ENCODE measurements at places on chromosomes 5 and 9.

- no peak for DNase-seq
These were observed at the start of gene PCDHA11 for GRCh38 chr5:140868721-140869554. Gene PCDHA11 (plus strand): TSS chr5:140868957. CDS start chr5:140869104, 147 bp downstream.

- no peak for DNase-seq
These were observed 171.9 kb downstream of the ZNF462 start for GRCh38 chr9:107034831-107035230.

DNA sequence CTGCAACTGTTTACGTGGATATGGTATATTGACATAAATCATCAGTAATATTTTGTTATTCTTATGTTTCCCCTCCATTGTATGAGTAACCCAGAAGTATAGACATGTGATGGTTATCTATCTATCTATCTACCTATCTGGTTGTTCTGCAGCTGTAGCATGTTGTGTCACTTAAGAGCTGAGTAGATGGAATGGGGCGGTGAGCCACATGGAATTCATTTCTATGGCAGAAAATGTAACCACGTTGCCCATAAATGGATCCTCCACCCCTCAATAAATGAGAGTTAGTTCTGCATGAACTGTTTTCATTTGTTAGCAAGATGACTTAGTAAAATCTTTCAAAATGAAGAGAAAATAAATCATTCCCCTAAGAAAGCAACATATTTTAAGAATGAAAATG lies 553.2 kb downstream of the MAT2B start:
- DNase-seq: no peak

DNA sequence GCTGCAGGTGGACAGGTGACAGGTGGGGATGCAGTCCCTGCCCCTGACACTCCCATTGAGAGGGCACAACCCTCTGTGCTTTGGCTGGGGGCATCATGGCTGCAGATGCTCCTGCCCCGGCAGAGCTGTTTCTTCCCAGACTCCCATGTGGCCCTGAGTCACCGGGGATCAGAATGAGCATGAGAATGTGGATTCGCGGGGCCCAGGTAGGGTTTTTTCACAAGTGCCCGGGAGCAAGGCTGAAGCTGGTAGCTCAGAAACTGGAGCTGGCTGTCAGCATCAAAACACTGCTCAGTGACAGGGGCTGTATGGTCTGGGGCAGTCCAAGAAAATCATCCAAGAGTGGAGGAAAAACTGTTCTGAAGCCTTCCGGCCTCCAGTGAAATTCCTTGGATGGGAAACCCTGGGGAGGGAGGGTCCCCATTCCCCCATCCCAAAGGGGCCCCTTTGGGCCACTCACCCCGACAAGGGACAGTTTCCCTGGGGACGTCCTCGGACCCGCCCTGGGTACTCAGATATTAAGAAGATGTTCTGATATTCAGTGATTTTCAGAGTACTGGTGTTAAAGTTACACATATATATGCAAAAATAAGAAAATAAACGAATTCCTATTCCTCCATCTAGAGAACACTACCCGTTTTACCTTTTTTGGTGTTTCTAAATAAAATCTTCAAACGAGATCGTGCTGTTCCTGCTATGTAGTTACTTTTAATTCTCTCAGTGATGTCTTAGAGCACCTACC lies 120.1 kb upstream of the LPCAT1 start:
- no peak for DNase-seq

DNA sequence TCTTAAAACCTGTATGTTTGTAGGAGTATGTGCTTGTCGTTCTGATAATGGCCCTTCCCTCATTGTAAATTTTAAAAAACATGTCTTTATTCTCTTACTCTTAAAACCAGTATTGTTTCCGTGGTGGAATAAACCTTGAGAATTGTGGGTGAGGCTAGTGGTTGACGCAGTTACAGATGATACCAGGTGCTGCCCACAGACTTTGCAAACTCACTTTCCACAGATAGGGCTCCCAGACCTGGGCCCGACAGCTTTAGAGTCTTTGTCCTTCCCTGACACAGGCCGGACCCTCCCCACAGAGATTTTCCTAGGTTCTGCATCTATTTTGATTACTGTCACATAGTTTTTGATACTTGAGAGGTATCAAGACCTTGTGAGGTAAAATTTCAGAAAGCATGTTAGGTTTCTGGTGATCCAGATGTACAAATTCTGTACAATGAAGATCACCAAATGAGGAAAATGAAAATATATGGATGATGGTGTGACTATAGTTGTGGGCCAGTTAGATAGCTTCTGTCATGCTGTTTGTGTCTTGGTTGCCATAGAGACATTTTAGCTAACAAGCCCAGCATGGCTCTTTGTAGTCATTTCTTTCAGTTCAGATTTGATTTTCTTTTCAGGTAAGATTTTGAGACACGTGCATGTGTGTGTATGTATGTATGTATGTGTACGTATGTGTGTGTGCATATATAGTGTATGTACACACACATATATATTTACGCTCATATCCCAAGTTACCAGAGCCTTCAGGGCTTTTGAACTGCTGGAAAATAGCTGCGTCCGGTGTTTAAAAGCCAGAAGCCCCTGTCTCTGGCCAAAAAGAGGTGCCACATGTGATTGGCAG lies 33.8 kb downstream of the DMRT1 start:
- DNase-seq: no peak

- no peak for DNase-seq
These were observed 312.4 kb downstream of the ARHGEF28 start for GRCh38 chr5:73938280-73938937.

- DNase-seq: no peak
These were observed 29.4 kb downstream of the DROSHA start for GRCh38 chr5:31502506-31502905.

DNA sequence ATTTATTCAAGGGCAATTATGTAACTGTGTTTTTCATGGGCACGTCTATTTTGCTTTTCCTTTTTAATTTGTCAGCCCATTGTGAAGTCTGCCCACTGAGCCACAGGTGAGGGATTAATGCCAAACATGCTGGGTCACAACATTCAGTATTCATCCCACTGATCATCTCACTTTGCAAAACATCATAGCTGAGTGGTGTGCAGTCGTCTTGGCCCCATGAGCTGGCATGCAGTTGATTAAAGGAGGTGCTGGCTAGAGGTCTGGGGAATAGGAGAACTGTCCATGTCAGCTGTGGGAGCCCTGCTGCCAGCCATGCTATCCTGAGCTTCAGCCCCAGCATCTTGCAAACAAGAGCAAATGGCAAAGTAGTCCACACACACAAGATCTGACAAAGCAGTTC lies 11.7 kb upstream of the ESM1 start:
- DNase-seq: no peak

DNA sequence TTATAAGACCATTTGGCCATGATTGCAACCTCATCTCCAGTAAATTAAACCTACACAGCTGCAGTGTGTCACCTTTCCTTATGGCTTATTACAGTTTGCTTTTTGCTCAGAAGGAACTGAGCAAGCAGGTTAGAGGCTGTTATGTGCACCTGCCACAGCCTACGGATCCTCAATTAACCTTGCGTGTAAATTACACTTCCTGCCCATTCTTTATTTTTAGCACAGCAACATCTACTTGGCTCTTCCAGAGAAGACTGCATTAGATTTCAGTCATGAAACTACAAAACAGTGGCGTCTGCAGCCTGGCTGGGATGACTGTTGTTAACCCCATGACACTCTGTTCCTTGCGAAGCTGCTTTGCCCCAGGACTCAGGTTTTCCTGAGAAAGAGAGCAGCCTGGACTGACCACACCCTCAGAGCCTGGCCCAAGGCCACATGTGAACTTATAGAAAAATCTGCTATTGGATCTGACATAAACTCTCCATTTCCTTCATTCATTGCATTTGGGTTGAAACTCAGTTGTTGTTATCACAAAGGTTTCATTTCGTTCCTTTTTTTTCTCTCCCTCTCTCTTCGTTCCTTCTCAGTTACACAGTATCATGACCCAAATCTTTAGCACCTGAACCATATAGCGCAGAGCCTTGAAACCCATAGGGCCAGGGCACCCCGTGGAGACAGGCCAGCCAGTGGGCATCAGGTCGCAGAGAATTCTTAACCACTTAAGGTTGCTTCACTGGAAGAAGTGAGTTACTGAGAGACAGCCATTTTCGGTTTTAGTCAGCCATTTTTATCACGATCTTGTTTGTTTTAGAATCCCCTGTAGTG lies 138.6 kb downstream of the PALM2AKAP2 start:
- no peak for DNase-seq

GRCh38 chr9:122389799-122390481 lies 19.1 kb downstream of the PTGS1 start:
- no peak for DNase-seq

DNA sequence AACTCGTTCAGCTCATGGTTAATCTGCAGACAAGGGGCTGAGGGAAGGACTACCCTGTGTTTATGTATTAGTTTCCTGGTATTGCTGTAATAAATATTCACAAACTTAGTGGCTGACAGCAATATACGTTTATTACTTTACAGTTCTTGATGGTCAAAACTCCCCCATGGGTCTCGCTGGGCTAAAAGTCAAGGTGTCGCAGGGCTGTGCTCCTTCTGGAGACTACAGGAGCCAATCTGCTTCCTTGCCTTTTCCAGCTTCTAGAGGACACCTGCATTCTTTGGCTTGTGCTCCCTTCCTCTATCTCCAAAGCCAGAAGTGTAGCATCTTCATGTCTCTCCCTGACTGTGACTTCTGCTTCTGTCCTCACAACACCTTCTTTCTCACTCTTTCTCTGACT lies 653.8 kb upstream of the RIOK2 start:
- DNase-seq: no peak

- DNase-seq: peak; percentile 68
These were observed 76.9 kb upstream of the HTR4 start for GRCh38 chr5:148730942-148731898.

DNA sequence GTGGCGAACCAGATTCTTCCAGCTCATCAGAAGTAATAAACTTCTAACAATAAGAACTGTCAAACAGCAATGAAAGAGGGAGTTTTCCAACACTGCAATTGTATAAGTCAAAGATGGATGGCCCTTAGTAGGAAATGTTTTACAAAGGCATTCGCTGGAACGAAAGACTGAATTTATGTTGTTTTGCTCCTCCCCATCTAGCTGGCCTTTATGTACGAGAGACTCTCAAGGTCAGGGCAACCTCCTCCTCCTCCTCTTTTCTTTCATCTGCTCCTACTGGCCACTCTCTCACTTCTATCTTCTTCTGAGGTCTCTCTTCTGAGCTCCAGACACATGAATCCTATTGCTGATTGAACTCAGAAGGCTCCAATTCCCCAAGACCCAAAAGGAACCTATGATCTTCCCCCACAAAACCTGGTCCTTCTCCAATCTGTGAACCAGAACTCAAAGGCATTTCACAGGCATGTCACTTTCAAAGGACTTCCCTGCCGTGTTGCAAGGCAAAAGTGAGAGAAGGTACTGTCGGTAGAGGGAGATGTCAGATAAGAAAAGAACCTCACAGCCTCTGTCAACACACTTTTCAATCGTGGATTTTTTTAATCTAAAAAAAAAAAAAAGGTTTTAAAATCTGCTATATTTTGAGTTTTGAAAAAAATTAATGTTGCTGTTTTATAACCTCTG lies 28.5 kb upstream of the PUM3 start:
- peak; percentile 28 for DNase-seq

GRCh38 chr9:112489039-112489546 lies 2.5 kb downstream of the KIAA1958 start:
- DNase-seq: no peak

GRCh38 chr5:81164936-81165335 lies 68.2 kb upstream of the CKMT2 start:
- no peak for DNase-seq

DNA sequence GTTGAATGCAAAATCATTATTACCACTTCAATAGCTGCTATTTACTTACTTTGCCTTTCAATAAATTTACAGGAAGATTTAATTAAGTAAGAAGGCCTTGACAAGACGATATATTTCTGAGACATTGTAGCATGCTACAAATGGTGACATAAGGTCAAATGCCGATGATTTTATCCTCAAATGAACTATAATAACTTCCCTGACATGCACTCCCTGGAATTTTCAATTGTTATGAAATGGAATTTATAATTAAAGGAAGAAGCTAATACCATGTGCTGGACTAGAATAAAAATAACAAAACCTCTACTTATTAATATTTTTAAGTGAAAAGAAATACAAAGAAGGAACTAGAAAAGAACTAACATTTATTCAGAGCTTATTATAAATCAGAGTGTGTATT lies 30.2 kb upstream of the ITGA1 start:
- DNase-seq: no peak

- peak; percentile 32 for DNase-seq
These were observed 95.5 kb downstream of the USP20 start for GRCh38 chr9:129930743-129931142.

DNA sequence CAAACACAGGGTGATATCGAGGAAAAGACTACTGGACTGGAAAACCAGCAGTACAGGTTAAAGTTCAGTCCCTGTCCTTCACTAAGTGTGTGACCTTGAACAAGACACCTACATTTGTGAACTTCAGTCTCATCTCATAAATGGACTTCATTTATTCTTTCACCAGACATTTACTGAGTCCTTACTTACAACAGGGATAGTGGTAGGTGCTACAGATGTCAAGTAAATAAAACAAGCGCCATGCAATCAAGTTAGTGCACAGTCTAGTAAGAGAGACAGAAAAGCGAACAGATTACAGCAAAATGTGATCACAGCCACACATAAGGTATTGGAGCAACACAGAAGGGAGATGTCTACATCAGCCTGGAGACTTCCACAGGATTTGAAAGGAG lies 413.2 kb downstream of the ACTL7B start:
- no peak for DNase-seq

- no peak for DNase-seq
These were observed 29.2 kb upstream of the ECM2 start for GRCh38 chr9:92564982-92565381.

- no peak for DNase-seq
These were observed 5.5 kb upstream of the AOPEP start for GRCh38 chr9:94720846-94721549.

GRCh38 chr5:59905188-59905587 lies 11.7 kb upstream of the PDE4D start:
- DNase-seq: no peak

DNA sequence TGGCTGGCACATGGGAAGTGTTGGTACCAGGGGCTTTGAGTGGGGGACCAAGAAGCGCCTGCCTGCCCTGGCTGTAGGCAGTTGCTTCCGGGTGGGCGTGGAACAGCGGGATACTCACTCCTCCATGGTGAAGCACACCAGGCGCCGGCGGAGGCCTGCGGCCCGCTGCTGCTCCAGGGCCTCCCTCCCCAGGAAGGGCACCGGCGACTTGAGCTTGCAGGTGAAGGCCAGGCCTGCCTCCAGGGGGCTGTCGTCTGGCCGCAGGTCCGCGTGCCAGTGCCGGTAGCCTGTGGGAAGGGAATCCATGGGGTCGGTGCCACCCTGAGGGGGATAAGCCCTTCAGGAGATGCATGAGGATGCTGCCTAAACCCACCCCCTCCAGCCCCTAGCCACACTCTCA lies 34.3 kb downstream of the DBH start:
- no peak for DNase-seq

DNA sequence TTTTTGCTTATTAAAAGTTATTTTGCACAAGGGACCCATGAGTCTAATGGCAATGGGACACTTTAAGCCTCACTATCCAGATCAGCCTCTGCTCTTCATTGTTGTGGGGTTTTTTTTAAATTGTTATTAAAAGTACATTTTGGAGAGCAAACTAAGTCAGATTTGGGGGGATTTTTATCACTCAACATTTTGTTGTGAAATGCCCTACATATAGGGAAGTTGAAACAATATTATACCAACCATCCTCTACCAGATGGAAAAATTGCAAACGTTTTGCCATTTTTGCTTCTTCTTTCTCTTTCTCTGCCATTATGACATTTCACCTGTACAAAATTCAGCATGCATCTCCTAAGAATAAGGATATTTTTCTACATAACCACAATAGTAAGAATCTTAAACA lies 75.3 kb downstream of the SLC1A3 start:
- no peak for DNase-seq
